ENCODE measurements at places on chromosomes 12 and 14. TPM values are rescaled to one million over a fixed set of nuclear protein-coding genes. Genes with fewer than 3 reads are reported as not detected.

Gene IL26
- total RNA-seq, result 1.2 TPM

Gene ATP2B1
- total RNA-seq, result 30.6 TPM

Gene LALBA
- total RNA-seq, result not detected

Gene P2RX2
- not detected for total RNA-seq

Gene SIRT4
- 2.5 TPM for total RNA-seq

Gene DPPA3
- total RNA-seq, result not detected

Gene ITGA5
- 22.1 TPM for total RNA-seq

Measured in activated CD8-positive, alpha-beta memory T cell treated with anti-CD3 and anti-CD28 coated beads for 36 hours (primary cell).